ENCODE measurements at places on chromosomes 1 and 21. TPM values are rescaled to one million over a fixed set of nuclear protein-coding genes. Genes with fewer than 3 reads are reported as not detected.

The ETV3L gene
- not detected for total RNA-seq

The IRF6 gene
- 2.6 TPM for total RNA-seq

The SLAMF9 gene
- total RNA-seq = not detected

The SPOCD1 gene
- not detected for total RNA-seq

The RIPK4 gene
- 0.30 TPM for total RNA-seq

The F13B gene
- total RNA-seq = not detected

DNA sequence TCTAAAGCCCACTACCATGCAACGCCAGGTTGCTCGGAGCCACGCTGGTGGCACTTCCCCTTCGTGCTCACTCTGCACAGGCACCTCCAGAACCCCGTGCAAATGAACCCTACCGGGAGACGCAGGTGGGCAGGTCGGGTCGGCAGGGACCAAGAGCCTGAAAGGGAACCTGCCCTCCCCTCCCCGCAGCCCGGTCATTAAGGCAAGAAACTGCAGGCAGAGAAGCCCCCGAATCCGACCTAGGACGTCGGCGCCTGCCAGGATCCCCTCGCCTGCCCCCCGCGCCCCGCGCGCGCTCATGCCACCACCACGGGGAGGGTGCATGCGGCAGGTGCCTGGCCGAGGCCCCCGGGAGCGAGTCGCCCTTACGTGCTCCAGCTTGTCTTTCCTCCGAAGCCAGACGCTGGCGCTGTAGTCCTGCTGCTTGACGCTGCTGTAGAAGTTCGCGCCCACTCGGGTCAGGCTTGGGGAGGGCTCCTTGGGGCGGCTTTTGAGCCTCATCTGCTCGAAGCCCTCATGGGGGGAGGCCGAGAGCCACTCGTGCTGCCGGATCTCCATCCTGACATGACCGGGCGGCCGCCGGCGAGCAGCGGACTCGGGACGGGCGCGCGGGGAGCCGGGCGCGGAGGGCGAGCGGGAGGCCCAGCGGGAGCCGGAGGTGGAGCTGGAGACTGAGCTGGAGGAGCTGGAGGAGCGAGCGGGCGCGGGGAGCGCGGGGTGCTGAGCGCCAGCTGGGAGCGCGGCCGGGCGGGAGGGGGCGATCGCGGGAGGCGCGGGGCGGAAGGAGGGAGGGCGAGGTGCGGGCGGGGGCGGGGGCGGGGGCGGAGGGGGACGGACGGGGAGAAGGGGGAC, 552 bp downstream of the PLD5 start:
- no peak overlapping the region for H3K27ac ChIP-seq
- H3K36me3 ChIP-seq = no peaks in the 10 kb centered on the region
- H3K4me1 ChIP-seq = peaks cover 8% of the 10 kb centered on the region
- H3K27me3 ChIP-seq = peaks cover 16% of the 10 kb centered on the region
- no peak for DNase-seq

GRCh38 chr21:31922881-31923280, 50.1 kb downstream of the HUNK start:
- no peaks in the 10 kb centered on the region for H3K4me1 ChIP-seq
- H3K27ac ChIP-seq = no peak overlapping the region
- no peaks in the 10 kb centered on the region for H3K36me3 ChIP-seq
- H3K4me3 ChIP-seq = no peak overlapping the region
- no peak for DNase-seq
- no peaks in the 10 kb centered on the region for H3K27me3 ChIP-seq

- H3K36me3 ChIP-seq = peaks cover 2% of the 10 kb centered on the region
- no peaks in the 10 kb centered on the region for H3K27me3 ChIP-seq
- H3K27ac ChIP-seq = no peak overlapping the region
- no peak for DNase-seq
- H3K4me1 ChIP-seq = no peaks in the 10 kb centered on the region
- no peak overlapping the region for H3K4me3 ChIP-seq
Observed at GRCh38 chr1:246178717-246179311, 328.3 kb downstream of the SMYD3 start.

GRCh38 chr1:208374391-208374941, 130.3 kb upstream of the PLXNA2 start:
- no peak overlapping the region for H3K4me3 ChIP-seq
- H3K27me3 ChIP-seq = no peaks in the 10 kb centered on the region
- no peaks in the 10 kb centered on the region for H3K36me3 ChIP-seq
- no peak for DNase-seq

- no peak for DNase-seq
- H3K4me1 ChIP-seq = peaks cover 15% of the 10 kb centered on the region
- H3K36me3 ChIP-seq = no peaks in the 10 kb centered on the region
- no peak overlapping the region for H3K4me3 ChIP-seq
- H3K27ac ChIP-seq = no peak overlapping the region
- H3K27me3 ChIP-seq = no peaks in the 10 kb centered on the region
Observed at GRCh38 chr1:167756730-167757405, 35.1 kb downstream of the MPZL1 start.

DNA sequence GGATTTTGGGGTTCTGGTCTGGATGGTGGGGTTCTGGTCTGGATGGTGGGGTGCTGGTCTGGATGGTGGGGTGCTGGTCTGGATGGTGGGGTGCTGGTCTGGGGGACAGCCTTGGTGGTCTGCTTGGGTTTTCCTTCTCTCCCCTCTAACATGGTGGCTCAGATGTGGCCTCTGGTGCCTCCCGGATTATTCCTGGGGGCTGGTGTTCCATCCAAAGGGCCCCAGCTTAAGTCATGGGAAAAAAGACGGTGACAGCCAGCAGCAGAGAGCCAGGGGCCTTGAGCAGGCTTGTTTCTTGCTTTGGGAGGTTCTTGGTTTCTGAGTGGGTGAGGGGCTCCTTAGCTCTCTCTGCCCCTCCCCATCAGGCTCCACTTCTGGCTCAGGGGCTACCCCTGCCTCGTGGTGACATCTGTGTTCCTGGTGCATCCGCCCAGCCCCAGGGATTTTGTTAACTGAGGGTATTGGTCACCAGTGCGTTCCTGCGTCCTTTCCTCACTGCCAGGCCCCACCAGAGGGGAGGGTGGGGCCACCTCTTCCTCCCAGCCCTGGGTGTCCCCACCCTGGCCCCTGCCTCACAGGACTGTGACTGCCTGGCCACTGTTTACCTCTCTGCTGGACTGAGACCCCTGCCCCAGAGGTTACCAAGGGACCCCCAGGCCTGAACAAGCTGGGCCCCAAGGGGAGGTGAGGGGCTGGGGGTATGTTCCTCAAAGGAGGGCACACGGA, 43.2 kb upstream of the ACTRT2 start:
- no peak overlapping the region for H3K4me3 ChIP-seq
- no peak overlapping the region for H3K27ac ChIP-seq
- H3K27me3 ChIP-seq = peaks cover 16% of the 10 kb centered on the region
- peaks cover 12% of the 10 kb centered on the region for H3K4me1 ChIP-seq
- H3K36me3 ChIP-seq = no peaks in the 10 kb centered on the region

DNA sequence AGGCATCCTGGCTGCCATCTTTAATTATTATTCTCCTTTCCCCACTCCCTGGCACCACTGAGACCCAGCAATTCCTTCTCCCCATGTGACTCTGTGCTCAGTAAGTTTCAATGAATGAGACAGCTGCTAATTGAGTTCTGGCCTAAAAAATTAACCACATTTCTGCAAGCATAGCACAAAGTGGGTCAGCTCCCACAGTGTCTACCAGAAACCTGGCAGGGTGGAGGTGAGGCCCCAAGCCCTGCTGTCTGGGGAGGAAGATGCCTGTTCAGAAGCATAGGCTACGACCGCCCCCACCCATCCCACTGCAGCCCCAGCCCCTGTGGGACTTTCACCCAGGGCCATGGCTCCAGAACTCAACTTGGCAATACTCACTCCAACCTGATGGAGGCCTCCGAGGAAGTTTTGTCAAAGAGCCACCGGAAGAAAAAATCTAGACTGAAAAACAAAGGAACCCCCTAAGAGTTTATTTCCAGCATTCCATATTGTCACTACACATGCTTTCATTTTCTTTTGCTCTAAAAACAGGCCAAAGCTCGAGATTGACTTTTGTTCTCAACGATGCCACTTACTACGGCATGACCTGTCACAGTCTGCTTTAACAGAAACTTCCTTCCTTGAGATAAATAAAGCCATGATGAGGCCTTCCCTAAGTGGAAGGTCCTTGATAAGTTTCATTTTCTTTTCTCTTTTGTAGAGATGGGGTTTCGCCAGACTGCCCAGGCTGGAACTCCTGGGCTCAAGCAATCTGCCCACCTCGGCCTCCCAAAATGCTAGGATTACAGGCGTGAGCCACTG, 26.5 kb downstream of the TMEM63A start:
- no peaks in the 10 kb centered on the region for H3K4me1 ChIP-seq
- DNase-seq = no peak
- H3K27ac ChIP-seq = peak overlapping the region; percentile 41
- peaks cover 37% of the 10 kb centered on the region for H3K36me3 ChIP-seq
- H3K4me3 ChIP-seq = no peak overlapping the region
- no peaks in the 10 kb centered on the region for H3K27me3 ChIP-seq

GRCh38 chr1:34166625-34167361, 1.8 kb upstream of the CSMD2 start:
- peaks cover 12% of the 10 kb centered on the region for H3K4me1 ChIP-seq
- no peak overlapping the region for H3K27ac ChIP-seq
- no peak for DNase-seq
- H3K27me3 ChIP-seq = peaks cover 12% of the 10 kb centered on the region

- peak overlapping the region; percentile 98 for H3K27ac ChIP-seq
- no peaks in the 10 kb centered on the region for H3K36me3 ChIP-seq
- H3K4me1 ChIP-seq = peaks cover 42% of the 10 kb centered on the region
- no peaks in the 10 kb centered on the region for H3K27me3 ChIP-seq
- H3K4me3 ChIP-seq = peak overlapping the region; percentile 26
Observed at GRCh38 chr1:234611847-234612351, 1.9 kb upstream of the IRF2BP2 start.

- H3K4me1 ChIP-seq = no peaks in the 10 kb centered on the region
- no peak overlapping the region for H3K4me3 ChIP-seq
- no peak for DNase-seq
Observed at GRCh38 chr1:221602830-221603229, 139.1 kb downstream of the DUSP10 start.

DNA sequence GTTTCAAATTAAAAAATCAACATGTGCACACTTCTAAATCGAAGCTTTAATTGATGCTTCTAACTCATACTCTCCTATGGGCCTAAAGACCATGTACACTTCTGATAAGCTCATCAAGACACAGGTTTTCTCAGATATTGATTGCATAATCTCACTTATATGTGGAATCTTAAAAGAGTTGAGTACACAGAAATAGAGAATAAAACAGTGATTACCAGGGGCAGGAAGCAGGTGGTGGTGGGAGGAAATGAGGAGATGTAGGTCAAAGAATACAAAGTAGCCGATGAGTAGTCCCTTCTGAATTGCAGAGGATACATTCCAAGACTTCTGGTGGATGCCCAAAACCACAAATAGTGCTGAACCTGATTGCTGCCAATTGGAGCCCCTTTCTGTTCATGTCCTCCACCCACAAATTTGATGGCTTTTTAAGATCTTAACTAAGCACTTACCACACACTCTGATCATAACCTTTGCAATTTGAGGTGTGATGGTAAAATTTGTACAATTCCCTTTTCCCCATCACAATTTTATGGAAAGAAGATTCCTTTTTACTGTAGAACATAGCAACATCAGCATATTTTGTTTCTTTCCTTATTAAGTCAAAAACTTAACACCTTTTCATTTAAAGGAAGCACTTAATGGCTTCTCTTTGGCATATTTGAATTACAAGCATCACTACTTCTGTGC, 3.3 kb upstream of the CD1B start:
- no peak for DNase-seq
- H3K27me3 ChIP-seq = peaks cover 10% of the 10 kb centered on the region
- H3K27ac ChIP-seq = no peak overlapping the region
- H3K4me3 ChIP-seq = no peak overlapping the region

DNA sequence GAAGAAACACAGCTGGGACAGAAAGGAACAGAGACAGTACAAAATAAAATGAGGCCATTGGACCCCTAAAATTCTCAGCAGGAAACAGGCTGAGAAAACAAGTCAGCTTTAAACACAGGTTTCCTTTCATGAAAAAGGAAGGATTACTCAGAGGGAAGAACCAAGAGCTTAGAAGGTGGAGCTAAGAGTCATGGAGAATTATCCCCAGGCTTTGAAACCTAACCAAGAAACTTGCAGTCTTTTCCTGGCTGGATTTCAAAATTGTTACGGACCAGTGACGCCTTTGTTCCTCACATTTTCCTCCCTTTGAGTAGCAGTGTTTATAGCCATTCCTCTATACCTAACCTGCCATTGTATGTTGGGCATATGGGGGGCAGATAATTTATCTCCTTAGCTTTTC, 8.8 kb downstream of the HMGB4 start:
- H3K27me3 ChIP-seq = peaks cover under 1% of the 10 kb centered on the region
- DNase-seq = no peak
- no peak overlapping the region for H3K27ac ChIP-seq

DNA sequence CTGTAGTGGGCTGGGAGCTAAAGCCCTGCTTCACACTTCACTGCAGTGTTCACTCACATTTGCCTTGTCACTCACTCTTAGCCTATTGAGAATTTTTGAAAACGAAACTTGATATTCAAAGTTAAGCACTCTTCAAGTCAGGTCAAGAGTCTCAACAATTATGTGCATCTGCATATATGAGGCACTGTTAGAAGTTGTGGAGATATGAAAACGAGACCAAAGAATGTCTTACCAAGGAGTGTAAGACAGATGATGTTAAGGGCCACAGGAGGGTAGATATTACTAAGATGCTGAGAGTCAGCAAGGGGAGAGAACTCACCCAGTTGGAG, 64.7 kb upstream of the GJA8 start:
- no peak overlapping the region for H3K27ac ChIP-seq
- no peak for DNase-seq
- no peaks in the 10 kb centered on the region for H3K4me1 ChIP-seq
- no peak overlapping the region for H3K4me3 ChIP-seq
- no peaks in the 10 kb centered on the region for H3K36me3 ChIP-seq

- H3K4me3 ChIP-seq = no peak overlapping the region
- no peak for DNase-seq
- H3K36me3 ChIP-seq = no peaks in the 10 kb centered on the region
- H3K27ac ChIP-seq = no peak overlapping the region
Observed at GRCh38 chr21:38505654-38506523, 7.6 kb upstream of the ERG start.

- peaks cover 36% of the 10 kb centered on the region for H3K4me1 ChIP-seq
- no peaks in the 10 kb centered on the region for H3K36me3 ChIP-seq
- no peak for DNase-seq
- H3K4me3 ChIP-seq = peak overlapping the region; percentile 61
- H3K27me3 ChIP-seq = peaks cover 40% of the 10 kb centered on the region
- peak overlapping the region; percentile 47 for H3K27ac ChIP-seq
Observed at GRCh38 chr1:156706657-156707416, 1.5 kb upstream of the CRABP2 start.

- no peak overlapping the region for H3K4me3 ChIP-seq
- H3K36me3 ChIP-seq = no peaks in the 10 kb centered on the region
- no peak for DNase-seq
- H3K4me1 ChIP-seq = no peaks in the 10 kb centered on the region
- H3K27me3 ChIP-seq = no peaks in the 10 kb centered on the region
- H3K27ac ChIP-seq = no peak overlapping the region
Observed at GRCh38 chr1:60145771-60146170, 72.2 kb upstream of the C1orf87 start.

GRCh38 chr1:41799723-41800122, 119.0 kb downstream of the HIVEP3 start:
- peaks cover 37% of the 10 kb centered on the region for H3K4me1 ChIP-seq
- peak overlapping the region; percentile 35 for H3K27ac ChIP-seq
- no peak for DNase-seq
- H3K27me3 ChIP-seq = no peaks in the 10 kb centered on the region

- DNase-seq = no peak
- peaks cover 13% of the 10 kb centered on the region for H3K4me1 ChIP-seq
- no peaks in the 10 kb centered on the region for H3K27me3 ChIP-seq
- H3K36me3 ChIP-seq = peaks cover 48% of the 10 kb centered on the region
- no peak overlapping the region for H3K4me3 ChIP-seq
Observed at GRCh38 chr1:66980745-66981367, 56.1 kb downstream of the MIER1 start.

- H3K4me1 ChIP-seq = no peaks in the 10 kb centered on the region
- no peaks in the 10 kb centered on the region for H3K27me3 ChIP-seq
- no peak overlapping the region for H3K27ac ChIP-seq
- DNase-seq = no peak
- H3K36me3 ChIP-seq = no peaks in the 10 kb centered on the region
Observed at GRCh38 chr1:233641029-233641428, 27.1 kb downstream of the KCNK1 start.

Data from T-cell (primary cell).